ENCODE measurements at places on chromosomes 3 and 15. TPM values are rescaled to one million over a fixed set of nuclear protein-coding genes. Genes with fewer than 3 reads are reported as not detected.

CGNL1 gene
- 72.7 TPM for total RNA-seq

RHCG gene
- not detected for total RNA-seq

ZNF662 gene
- total RNA-seq, result not detected

SHF gene
- 23.9 TPM for total RNA-seq

PIERCE2 gene
- 1.4 TPM for total RNA-seq

MCF2L2 gene
- 13.7 TPM for total RNA-seq

DNA sequence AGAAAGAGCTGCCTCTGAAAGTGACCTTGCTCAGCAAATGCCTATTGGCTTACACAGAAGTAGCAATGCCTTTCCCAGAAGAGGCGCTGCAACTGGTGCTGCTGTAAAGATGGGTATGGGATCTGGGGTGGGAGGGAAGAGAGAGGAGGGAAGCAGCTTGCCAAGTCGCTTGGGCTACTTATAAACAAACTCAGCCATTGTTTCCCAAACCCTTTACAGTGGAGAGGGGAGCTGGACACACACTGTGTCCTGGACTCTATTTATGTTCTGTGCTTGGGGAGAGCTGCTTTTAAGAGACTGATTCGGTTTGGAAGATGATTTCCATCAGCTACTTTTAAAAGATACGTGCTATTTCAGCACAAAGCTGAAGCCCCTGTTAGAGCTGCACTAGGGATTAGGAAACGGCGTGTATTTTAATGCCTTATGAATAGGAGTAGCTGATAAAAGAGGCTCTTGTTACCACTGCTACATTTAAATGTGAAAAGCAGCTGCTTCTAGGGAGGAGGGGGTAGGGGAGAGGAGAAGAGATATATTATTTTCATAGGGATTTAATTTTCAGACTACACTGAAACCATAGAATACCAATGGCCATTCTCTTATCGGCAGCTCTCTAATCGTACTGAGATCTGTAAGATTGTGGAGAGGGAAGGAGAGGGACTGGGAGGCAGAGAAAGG lies 440.6 kb downstream of the MCTP2 start:
- no peaks in the 10 kb centered on the region for H3K27me3 ChIP-seq
- H3K27ac ChIP-seq, result no peak overlapping the region
- no peaks in the 10 kb centered on the region for H3K36me3 ChIP-seq
- peak; percentile 62 for DNase-seq
- no peak overlapping the region for H3K4me3 ChIP-seq

- no peak overlapping the region for H3K27ac ChIP-seq
- no peak for DNase-seq
- no peaks in the 10 kb centered on the region for H3K27me3 ChIP-seq
- no peak overlapping the region for H3K4me3 ChIP-seq
- H3K36me3 ChIP-seq, result no peaks in the 10 kb centered on the region
- no peaks in the 10 kb centered on the region for H3K4me1 ChIP-seq
Observed at GRCh38 chr3:24736701-24737100, 242.1 kb upstream of the THRB start.

DNA sequence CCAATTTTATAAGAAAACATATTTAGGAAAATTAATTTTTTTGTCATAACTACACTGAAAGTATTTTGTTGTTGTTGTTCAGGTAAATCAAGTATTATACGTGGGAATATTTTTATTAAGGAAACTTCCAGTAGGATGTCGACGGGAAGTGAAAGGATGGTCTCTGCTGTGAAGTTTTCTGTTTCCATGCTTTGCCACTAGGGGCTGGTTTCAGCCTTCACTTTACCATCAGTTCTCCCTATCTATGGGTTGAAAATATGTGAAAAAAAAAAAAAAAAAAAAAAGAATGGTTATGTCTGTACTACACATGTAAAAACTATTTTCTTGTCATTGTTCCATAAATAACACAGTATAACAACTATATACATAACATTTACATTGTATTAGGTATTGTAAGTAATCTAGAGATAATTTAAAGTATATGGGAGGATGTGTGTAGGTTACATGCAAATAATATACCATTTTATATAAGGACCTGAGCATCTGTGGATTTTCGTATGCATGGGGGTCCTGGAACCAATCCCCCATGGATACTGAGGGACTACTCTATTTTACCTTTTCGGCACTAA lies 136.7 kb downstream of the SMAD6 start:
- H3K4me3 ChIP-seq, result no peak overlapping the region
- H3K27me3 ChIP-seq, result peaks cover 7% of the 10 kb centered on the region
- H3K36me3 ChIP-seq, result no peaks in the 10 kb centered on the region
- no peak overlapping the region for H3K27ac ChIP-seq

DNA sequence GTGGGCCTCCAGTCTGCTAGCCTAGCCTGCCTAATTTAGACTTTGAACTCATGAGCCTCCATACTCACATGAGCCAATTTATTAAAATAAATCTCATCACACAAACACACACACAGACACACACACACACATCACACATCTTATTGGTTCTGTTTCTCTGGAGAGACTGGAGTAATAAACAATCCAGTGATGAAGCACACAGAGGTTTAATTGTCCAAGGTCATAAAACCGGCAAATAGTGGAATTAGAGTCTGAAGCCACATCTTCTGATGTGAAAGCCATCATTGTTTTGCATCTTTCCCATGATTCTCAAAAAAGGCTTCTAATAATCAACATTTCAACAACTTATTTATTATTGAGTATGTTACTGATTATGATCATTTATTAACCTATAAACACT lies 249.4 kb upstream of the KCNH8 start:
- DNase-seq, result no peak
- no peaks in the 10 kb centered on the region for H3K36me3 ChIP-seq
- no peak overlapping the region for H3K27ac ChIP-seq
- no peaks in the 10 kb centered on the region for H3K4me1 ChIP-seq
- no peak overlapping the region for H3K4me3 ChIP-seq

DNA sequence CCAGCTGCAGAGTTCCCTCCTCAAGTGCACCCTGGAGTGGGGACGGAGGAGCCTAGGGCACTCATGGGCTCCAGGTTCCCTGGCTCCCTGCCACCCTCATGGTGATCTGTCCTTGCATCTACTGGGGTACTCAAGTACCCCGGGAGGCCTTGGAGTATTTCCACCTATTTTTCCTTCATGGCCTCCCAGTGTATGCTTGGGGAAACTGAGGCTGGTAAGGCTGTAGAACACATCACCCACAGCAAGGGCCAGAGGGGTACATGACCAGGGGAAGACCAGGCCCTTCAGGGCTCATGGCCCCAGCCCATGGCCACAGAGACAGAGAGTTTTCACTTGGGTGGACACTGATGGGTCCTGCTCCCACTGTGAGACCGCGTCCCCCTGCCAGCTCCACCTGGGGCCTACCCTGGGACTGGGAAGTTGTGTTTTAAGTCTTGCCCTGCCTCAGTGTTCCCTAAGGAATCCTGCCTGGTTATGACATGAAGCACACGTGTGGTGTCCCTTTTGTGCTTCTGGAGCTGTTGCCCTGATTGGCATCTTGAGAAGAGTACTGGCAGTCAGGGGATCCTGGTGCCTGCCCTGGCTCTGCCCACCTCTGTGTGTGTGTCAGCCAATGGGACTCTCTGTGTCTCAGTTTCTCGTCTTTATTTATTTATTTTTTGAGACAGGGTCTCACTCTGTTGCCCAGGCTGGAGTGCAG lies 132.8 kb downstream of the TJP1 start:
- DNase-seq, result no peak
- no peaks in the 10 kb centered on the region for H3K4me1 ChIP-seq
- H3K27ac ChIP-seq, result no peak overlapping the region
- no peaks in the 10 kb centered on the region for H3K27me3 ChIP-seq
- no peak overlapping the region for H3K4me3 ChIP-seq
- H3K36me3 ChIP-seq, result no peaks in the 10 kb centered on the region

DNA sequence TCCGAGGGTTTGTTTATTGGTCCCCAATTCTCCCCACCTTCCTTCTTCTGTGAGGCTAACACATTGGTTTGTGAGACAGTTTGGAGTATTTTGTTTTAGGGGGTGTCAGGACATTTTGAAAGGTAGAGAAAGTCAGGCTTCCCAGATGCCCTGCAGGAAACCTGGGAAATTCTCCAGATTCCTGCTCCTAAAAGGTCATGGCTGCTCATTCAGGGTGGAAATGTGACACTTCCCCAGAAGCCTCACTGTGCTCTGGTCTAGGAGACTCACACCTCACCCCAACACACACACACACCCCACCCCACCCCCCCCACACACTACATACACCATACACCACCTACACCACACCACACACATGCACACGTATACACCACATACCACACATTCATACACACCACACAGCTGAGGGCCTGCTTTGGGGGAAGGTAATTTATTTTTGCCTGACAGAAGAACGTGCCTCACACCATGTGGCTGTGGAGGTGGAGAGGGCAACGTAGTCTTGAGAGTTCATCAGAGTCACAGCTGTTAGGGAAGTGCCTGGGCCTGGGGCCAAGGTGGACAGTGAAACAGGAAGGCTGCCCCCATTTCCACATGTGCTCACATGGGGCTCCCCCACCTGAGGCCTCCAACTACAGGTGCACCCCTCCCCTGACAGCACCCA lies 40.4 kb upstream of the LIMD1 start:
- no peak for DNase-seq
- no peaks in the 10 kb centered on the region for H3K36me3 ChIP-seq
- no peaks in the 10 kb centered on the region for H3K27me3 ChIP-seq

DNA sequence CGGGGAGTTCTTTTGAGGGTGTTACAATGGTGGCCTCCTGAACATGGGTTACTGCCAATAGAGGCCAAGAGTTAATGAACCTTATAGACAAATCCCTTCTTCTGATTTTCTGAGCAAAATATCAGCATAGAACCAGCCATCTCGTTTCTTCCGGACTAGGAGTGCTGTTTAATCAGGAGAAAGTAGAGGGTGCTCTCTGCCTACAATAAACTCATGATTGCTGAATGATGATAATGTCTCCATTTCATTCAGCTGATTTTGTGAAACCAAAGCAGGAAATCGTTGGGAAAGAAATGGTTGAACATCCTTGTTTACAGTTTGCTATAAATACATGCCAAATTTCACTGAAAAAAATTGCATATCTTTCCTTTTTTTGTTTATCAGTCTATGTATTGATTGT lies 142.8 kb upstream of the PLSCR5 start:
- no peak overlapping the region for H3K4me3 ChIP-seq
- H3K36me3 ChIP-seq, result no peaks in the 10 kb centered on the region
- no peak overlapping the region for H3K27ac ChIP-seq
- H3K4me1 ChIP-seq, result no peaks in the 10 kb centered on the region

- no peak overlapping the region for H3K4me3 ChIP-seq
- H3K27ac ChIP-seq, result no peak overlapping the region
- H3K27me3 ChIP-seq, result no peaks in the 10 kb centered on the region
- H3K4me1 ChIP-seq, result no peaks in the 10 kb centered on the region
- H3K36me3 ChIP-seq, result no peaks in the 10 kb centered on the region
- DNase-seq, result no peak
Observed at GRCh38 chr15:81897057-81897677, 148.7 kb downstream of the MEX3B start.

- peak; percentile 43 for DNase-seq
- H3K4me1 ChIP-seq, result no peaks in the 10 kb centered on the region
- no peak overlapping the region for H3K27ac ChIP-seq
- H3K4me3 ChIP-seq, result no peak overlapping the region
- H3K36me3 ChIP-seq, result no peaks in the 10 kb centered on the region
Observed at GRCh38 chr15:97909291-97909891, 51.1 kb upstream of the ARRDC4 start.

- H3K27me3 ChIP-seq, result no peaks in the 10 kb centered on the region
- no peak overlapping the region for H3K27ac ChIP-seq
- peaks cover 16% of the 10 kb centered on the region for H3K4me1 ChIP-seq
- no peak for DNase-seq
Observed at GRCh38 chr15:41775651-41776050, 1.4 kb downstream of the MAPKBP1 start.

GRCh38 chr3:121274411-121274810 lies 271.4 kb downstream of the POLQ start:
- DNase-seq, result no peak
- H3K27ac ChIP-seq, result no peak overlapping the region
- H3K27me3 ChIP-seq, result peaks cover 1% of the 10 kb centered on the region
- H3K4me3 ChIP-seq, result no peak overlapping the region
- no peaks in the 10 kb centered on the region for H3K36me3 ChIP-seq

DNA sequence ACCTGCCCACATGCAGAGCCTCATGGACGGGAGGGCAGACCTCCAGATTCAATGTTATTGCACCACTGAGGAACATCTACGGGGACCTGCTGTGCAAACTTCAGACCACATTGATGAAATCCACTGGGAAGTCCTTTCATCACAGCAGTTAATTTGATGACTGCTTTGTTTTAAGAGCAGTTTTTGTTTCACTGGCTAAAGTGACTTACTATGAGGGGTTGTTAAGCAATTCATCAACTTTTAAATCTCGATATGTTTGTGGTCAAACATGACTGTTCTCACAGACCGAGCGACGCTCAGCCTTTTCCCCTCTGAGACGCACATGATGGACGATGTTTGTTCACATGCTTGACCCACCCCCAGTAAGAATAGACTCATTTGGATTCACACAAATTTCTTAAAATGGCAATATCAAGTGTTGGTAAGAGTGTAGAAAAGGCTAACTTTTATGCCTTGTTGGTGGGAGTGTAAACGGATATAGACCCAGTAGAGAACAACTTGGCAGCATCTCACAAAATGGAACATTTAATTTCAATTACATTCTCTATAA lies 35.9 kb upstream of the IREB2 start:
- H3K27me3 ChIP-seq, result no peaks in the 10 kb centered on the region
- H3K36me3 ChIP-seq, result no peaks in the 10 kb centered on the region
- no peak for DNase-seq
- H3K4me3 ChIP-seq, result no peak overlapping the region
- H3K27ac ChIP-seq, result no peak overlapping the region
- no peaks in the 10 kb centered on the region for H3K4me1 ChIP-seq

DNA sequence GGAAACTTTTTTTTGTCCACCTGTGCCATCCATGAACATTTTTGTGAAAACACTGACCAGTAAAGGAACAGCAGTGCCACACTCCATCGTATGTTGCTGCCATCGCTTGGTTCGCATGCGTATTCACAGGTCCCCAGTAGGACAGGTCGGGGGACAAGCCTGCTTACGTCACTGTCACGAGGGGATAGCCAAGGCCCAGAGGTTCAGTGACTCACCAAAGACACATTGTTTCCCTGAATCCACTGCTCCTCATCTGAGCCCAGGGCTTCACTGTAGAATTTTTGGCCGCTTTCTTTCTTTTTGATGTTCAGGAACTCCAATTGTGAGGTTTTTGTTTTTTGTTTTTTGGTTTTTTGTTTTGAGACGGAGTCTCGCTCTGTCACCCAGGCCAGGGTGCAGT lies 5.9 kb downstream of the ADPRH start:
- H3K36me3 ChIP-seq, result no peaks in the 10 kb centered on the region
- no peak overlapping the region for H3K4me3 ChIP-seq

- no peak for DNase-seq
- H3K36me3 ChIP-seq, result no peaks in the 10 kb centered on the region
- H3K4me1 ChIP-seq, result peaks cover 5% of the 10 kb centered on the region
Observed at GRCh38 chr3:51343918-51344687, 41.0 kb upstream of the MANF start.

- H3K27ac ChIP-seq, result no peak overlapping the region
- H3K36me3 ChIP-seq, result no peaks in the 10 kb centered on the region
- no peaks in the 10 kb centered on the region for H3K4me1 ChIP-seq
Observed at GRCh38 chr15:49490966-49491365, 67.9 kb downstream of the FGF7 start.

GRCh38 chr3:112925969-112926368 lies 48.9 kb downstream of the CD200R1 start:
- H3K4me1 ChIP-seq, result no peaks in the 10 kb centered on the region
- H3K27ac ChIP-seq, result no peak overlapping the region
- no peak for DNase-seq
- H3K4me3 ChIP-seq, result no peak overlapping the region
